ENCODE measurements at places on chromosomes 12 and 14. TPM values are rescaled to one million over a fixed set of nuclear protein-coding genes. Genes with fewer than 3 reads are reported as not detected.
A peak's percentile ranks its signal among the peaks of the same experiment; 100 is the strongest.

DNA sequence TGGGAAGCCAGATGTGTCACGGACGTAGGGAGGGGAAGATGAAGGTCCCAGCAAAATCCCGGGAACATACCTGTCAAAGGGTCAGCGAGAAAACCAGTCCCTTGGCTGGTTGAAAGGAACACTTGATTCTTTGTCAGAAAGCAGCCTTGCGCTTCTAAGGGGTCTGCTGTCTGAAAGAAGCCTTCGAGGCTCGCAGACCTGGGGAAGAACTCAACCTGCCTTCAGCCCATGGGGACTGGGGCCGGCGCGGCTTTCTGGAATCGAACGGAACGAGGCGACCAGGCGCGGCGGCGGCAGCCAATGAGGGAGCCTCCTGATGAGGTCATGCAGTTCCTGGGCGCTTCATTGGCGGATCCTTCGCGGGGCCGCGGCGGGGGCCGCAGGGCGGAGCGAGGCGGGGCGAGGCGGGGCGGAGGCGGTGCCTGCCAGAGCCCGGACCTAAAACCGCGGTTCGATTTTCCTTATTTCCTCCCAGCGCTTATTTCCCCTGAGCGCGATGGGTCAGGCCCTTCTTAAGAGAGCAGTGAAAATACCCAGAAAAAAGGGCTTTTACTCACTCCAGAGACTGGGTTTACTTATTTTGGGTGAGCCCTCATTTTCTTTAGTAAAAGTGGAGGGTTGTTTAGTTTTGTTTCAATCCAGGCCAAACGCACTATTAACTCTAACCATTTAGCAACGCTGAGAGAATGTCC lies 11.8 kb upstream of the TTC7B start:
- peak; percentile 36 for DNase-seq

NYNRIN gene
- polyA plus RNA-seq, result 10.1 TPM

GRCh38 chr12:121214166-121214777 lies 4.3 kb downstream of the P2RX4 start:
- DNase-seq, result no peak

DNA sequence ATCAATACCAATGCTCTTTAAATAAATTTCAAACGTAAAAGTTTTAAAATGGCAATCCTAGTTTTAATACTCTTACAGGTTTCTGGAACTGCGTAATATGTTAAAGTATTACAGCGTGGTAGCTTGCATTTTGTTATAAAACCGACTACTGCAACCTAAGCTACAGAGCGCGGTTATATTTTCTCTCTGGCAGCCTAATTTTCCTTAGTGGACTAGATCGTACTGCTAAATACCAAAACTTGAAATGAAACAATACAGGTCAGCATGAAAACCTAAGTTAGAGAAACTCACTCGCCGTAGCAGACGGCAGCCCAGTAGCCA lies 1.2 kb downstream of the CCDC92 start:
- DNase-seq, result no peak

DNA sequence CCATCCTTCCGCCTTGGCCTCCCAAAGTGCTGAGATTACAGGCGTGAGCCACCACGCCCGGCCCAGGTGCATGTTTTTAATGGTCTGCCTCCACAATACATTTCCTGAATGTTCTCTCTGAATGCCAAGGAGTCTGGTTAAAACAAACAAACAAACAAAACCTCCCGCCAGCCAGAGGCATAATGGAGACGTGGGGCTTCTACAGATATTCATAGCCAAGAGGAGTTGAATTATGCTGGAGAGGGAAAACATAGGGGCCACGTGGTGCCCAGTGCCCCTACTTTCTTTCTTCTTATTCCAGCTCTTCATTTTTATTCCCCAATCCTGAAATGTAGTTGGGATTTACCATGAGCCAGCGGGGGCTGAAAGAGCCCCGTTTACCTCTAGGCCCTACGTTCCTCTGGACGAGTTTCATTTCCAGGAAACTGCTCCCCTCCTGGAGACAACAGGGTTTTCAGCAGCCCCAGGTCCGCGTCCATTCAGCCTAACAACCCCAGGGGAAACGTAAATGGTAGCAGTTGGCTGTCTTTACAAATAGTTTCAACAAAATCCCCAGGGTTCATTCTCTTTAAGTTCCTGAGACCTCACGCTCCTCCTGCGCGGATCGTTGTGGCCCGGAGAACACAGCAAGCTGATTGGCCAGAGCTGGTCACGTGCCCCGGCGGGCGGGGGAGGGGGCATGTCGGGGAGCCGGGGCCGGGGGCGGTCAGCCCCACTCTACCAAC lies 108.5 kb upstream of the ESRRB start:
- no peak for DNase-seq

STYK1 gene
- polyA plus RNA-seq, result 0.92 TPM

PTHLH gene
- polyA plus RNA-seq, result 0.10 TPM

DNA sequence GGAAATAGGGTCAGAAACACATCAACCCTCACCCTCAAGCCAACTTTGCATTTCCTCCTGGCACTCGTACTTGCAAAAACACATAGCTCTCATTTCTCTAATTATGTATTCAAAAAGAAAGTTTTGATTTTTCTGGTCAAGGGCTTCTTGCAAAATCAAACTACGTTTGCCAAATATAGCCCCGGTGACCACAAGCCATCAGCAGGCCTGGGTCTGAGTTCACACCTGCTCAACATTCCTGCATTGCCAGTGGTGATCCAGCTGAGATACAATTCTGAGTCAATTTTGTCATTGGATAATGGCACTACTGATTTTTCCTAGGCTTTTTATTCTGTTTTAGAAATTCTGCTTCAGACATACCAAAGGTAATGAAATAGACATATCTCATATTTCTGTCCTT lies 10.7 kb upstream of the BHLHE41 start:
- no peak for DNase-seq

DNA sequence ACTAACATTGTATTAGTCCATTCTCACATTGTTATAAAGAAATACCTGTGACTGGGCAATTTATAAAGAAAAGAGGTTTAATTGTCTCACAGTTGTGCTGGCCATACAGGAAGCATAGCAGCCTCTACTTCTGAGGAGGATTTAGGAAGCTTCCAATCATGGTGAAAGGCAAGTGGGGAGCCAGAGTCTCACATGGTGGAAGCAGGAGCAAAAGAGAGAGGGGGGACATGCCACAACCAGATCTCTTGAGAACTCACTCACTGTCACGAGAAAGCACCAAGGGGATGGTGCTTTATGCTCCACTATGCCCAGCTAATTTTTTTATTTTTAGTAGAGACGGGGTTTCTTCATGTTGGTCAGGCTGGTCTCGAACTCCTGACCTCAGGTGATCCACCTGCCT lies 13.3 kb downstream of the OS9 start:
- no peak for DNase-seq

DNA sequence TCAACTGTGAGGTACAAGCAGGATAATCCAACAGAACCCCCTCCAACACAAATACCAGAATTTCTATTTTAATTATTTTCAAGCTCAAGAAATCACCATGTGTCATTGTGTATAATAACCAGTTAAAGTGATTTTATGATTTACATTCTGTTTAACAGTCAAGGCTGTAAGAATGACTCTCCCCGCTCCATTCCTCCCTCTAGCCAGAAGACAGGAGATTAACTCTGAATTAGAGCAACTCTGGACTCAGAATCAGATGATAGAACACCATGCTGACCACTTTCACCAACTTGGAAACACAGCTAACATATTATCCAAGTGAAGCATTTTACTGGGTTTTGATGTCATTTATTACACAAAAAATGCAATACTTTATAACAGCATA lies 71.9 kb downstream of the ATP2B1 start:
- no peak for DNase-seq

DNA sequence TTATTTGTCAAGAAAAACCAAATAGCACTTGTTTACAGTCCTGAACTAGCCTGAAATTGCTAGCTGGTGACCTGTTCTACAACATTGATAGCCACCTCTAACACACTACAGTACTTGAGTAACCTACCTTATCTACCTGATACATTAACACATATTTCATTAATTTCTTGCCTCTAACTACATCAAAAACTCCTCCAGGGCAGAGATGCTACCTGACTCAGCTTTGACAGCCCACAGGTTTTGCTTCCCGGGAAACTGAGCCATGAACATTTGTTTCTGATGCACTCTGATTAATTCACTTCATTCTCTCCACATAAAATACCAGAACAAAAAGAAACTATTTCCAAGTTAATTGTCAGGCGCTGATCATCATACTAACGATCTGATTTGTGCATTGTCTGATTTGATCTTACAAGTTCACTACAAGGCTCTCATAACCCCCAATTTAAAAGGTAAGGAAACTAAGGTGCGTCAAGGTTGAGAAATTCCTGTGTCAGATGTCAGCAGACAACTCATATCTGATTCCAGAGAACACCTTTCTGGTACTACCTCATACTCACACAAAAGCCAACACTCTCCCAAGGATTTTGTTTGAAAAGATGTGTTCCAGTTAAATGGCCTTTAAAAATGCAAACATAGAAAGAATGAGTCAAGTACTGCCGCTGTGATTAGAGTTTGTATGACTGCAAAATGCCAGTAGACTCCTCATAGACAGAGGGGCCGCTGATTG lies 768.7 kb downstream of the BCL11B start:
- DNase-seq, result no peak

GPR137C gene
- polyA plus RNA-seq, result 0.34 TPM
